Karpas-422 (cell line): ENCODE measurements at places on chromosomes 13 and 19. TPM values are rescaled to one million over a fixed set of nuclear protein-coding genes. Genes with fewer than 3 reads are reported as not detected.
A peak's percentile ranks its signal among the peaks of the same experiment; 100 is the strongest.

The FXYD5 gene
- total RNA-seq, result 89.3 and 134 TPM in 2 replicates

DNA sequence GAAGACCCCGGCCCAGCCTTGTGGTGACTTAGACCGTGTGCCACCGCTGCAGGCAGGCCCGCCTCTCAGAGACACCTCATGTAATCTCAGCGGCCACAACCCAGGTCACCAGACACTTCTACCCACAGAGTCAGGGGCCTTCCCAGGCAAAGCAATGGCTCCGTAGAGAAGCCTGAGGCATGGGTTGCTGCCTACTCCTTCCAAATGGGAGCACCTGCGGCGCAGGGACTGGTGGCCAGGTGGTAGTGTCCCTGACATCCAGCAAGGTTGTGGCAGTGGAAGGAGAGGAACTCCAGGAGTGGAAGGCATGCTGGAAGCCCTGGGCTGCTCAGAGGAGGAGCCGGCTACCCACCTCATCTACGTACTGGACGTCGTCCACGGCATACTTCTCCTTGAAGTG, 21.0 kb downstream of the PEPD start:
- no peak for DNase-seq

DNA sequence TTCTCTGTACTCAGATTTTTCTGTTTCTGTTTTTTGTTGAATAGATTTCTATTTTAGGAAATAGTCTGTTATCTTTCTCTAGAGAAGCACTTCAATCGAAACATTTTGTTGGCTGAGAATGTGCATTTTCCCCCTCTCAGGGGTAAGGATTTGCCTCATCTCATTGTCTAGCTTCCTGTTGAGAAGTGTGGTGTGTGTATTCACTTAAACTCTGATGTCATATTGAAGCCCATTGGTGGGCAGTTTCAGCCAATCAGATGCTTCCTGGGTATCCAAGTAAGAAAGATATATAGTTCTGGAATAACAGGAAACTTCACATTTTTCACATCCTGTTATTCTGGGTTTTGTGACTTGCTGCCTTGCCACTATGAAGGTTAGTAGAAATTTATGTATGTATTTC, 87.6 kb downstream of the ARHGEF7 start:
- DNase-seq, result peak; percentile 81

DNA sequence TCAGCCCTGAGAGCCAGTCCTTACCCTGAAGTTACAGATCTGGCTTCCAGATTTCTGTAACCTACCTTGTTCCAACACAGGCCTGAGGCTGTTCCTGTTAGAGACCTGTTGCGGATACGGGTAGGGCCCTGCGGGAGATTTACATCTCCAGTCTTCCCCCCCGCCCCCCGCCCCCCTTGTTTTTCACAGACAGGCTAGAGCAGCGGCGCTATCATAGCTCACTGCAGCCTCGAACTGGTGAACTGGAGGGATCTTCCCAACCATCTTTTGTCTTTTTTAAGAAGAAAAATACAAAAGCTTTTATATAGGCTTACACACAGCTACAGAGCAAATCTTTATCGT, 10.6 kb upstream of the CEACAM21 start:
- DNase-seq, result no peak

DNA sequence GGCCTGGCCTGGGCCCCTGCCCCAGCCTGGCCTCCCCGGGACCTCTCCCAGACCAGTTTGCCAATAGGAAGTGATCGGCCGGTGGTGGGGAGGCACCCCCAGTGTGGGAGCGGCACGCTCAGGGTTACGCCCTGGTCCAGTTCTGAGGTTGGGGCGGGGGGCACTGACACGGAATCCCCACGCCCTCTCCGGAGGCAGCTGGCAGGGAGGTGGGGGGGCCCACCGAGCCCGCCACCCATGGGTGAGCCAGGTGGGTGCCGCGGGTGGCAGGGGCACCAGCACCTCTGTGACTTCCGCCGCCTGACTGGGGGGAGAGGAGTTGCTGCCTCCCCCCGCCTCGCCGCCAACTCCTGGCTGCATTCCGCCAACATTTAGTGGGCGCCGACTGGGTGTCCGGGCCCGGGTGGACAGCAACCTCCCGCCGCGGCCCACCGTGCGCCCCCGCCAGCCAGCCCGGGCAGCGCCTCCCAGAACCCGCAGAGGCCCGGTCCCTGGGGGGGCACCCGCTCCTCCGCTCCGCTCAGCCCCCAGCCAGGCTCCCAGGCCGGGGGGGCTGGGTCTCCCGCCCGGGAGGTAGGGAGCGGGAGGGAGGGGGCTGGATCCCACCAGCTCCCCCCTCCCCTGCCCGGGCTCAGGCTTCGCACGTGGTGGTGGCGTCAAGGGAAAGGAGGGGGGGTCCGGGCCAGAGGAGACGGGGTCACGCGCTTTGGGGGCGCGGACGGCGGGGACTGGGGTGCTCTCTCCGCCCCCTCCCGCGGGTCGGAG, 2.0 kb downstream of the ZBTB7A start:
- peak; percentile 81 for DNase-seq

GRCh38 chr13:83214452-83214851, 667.8 kb downstream of the SLITRK1 start:
- DNase-seq, result no peak

The GRK1 gene
- not detected in 2 replicates for total RNA-seq

DNA sequence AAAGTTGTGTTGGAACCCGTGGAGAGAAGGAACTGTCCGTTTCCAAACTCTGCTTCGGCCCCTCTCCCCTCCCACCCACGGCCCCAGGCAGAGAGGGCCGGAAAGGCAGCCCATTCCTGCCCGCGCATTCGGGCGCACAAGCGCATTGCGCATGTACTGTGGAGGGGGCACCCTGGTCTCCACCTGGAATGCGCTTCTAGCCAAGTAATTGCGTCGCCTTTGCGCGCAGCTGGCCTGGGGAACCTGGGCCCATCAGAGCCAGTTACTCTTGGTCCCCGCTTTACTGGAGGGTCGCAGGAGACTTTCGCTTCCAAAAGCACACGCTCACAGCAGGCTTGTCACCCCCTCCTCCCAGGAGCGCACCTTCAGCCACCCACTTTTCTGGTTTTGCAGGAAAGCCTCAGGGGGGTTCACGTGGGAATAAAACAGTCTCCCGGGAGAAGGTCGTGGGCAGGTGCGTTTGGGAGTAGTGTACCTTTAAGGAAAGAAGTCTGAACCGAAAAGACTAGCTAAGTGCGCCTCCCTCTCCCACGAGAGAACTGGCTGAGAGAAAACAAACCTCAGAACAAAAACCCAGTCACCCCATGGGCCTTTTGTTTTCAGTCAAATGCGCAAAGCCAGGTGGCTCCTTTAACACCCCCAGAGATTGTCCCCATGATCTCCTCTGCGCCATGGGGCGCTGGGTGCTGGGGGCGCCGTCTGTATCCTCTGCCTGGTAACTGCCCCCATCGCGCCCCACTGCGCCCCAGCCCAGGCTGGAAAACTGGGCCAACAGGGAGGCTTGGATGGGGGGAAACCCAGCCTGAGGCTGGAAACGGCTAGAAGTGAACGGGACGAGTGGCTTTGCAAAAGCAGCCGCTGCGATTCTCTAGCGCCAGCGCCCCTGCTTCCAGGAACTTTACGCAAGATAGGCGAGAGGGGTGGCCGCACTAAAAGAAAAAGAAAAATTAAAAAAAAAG, 28.5 kb downstream of the GSX1 start:
- DNase-seq, result no peak

DNA sequence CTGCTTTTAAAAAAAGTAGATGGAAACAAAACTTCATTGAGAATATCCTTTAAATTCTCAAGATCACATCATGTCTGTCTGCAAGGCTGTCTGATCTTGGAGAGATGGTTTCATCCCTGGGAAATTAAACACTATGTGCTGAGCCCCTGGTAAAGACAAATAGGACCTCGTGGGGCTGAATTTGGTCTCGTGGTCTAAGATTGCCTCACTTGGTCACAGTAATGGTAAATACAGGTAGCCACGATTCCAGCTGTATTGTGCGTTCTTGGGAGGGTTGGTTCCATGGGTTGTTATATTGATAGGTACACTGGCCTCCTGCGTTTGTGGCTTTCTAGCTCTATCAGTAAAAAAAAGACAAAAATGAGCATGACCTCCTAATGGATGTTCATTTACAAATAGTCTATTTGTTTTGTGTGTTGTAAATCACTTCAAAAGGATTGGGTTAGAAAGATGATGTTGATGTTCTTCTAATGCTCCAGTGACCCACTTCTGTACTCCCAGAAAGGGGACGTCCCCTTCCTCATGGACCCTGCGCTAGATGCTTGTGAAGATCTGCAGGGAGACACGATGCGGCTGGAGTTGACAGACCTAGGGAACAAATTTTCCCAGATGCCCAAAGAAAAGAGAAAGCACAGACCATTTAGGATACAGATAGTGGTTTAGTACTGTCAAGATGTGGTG, 1.8 kb downstream of the CEBPG start:
- DNase-seq, result no peak

The DLEU7 gene
- total RNA-seq, result not detected in 2 replicates

DNA sequence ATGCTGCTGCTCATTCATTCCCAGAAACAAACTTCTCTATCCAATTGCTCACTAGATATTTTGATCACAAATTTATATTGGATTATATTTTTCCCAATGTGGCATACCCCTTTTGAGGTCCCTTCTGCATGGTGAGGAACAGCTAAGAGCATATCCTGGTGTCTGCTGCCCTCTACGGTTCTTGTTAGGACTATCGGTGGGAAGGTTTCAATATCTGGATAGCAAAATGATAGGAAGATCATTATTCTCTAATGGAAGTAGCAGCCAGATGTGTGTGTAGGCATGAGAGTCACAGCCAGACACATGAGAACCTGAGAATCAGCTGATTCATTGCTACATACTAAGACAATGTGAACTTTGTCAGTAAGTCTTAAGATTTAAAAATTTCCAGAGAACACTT, 1422.4 kb upstream of the MIR17HG start:
- peak; percentile 50 for DNase-seq

GRCh38 chr13:79900356-79900755, 419.4 kb downstream of the NDFIP2 start:
- DNase-seq, result no peak

GRCh38 chr13:64591971-64592370, 2638.2 kb downstream of the PCDH9 start:
- no peak for DNase-seq

- DNase-seq, result no peak
Observed at GRCh38 chr13:51240958-51241357, 18.8 kb downstream of the FAM124A start.

DNA sequence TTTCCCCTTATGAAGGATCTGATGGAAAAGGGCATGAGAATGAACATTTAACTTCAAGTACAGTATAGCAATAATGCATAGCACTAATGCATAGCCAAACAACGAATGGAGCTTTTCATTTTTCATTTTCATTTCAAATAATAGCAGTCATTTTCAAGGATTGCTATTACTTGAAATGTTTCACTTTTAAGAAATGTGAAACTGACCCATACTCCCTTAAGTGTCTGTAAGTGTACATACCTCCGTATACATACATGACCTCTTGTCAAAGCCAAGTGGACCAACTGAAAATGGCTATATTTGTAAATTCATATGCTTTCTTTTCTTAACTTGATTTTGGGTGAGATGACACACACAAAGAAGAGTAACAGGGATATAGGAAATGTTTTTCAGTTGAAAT, 3.8 kb downstream of the RAP2A start:
- DNase-seq, result no peak

The DNAAF3 gene
- total RNA-seq, result 2.5 and 4.2 TPM in 2 replicates

The ZNF823 gene
- total RNA-seq, result 5.9 and 8.8 TPM in 2 replicates

GRCh38 chr13:49865218-49865617, 70.9 kb downstream of the SPRYD7 start:
- DNase-seq, result no peak

GRCh38 chr13:51222037-51222685, at the start of gene FAM124A:
Gene FAM124A, plus strand, starts transcription at chr13:51222398. Its CDS starts 104 bp downstream, at chr13:51222502.
- DNase-seq, result no peak

GRCh38 chr19:9309139-9309973, at the start of gene ZNF699:
Gene ZNF699, minus strand, starts transcription at chr19:9309838. Its CDS starts 4,719 bp downstream, at chr19:9305119.
- peak; percentile 100 for DNase-seq

The SBNO2 gene
- total RNA-seq, result 7.9 and 17.1 TPM in 2 replicates

DNA sequence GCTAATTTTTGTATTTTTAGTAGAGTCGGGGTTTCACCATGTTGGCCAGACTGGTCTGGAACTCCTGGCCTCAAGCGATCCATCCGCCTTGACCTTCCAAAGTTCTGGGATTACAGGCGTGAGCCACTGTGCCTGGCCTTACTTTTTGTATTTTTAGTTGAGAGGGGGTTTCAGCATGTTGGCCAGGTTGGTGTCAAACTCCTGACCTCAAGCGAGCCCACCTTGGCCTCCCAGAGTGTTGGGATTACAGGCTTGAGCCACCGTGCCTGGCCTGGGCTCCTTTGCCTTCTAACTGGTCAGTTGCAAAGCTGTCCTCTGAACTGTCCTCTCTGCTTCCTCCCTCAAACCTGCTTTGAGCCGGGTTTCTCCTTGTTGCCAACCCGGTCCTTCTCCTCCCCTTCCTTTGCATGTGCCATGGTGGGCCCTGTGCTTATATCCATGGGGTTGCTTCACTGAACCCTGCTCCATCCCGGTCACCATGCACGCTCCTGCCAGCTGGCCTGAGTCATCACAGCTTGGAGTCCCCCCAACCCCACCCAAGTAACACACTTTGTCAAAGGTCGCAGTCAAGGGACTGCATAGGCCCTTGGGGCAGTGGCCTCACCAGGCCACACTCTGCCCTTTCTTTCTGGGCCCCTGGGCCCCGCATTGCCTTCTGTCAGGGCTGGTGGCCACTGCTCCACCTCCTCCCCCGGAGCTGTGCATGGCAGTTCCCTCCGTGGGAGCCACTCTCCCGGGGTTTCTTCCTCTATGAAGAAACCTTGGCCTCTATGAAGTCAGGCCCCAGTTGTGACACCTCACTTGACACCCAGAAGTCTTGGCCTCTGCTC, 21.2 kb downstream of the WTIP start:
- no peak for DNase-seq

DNA sequence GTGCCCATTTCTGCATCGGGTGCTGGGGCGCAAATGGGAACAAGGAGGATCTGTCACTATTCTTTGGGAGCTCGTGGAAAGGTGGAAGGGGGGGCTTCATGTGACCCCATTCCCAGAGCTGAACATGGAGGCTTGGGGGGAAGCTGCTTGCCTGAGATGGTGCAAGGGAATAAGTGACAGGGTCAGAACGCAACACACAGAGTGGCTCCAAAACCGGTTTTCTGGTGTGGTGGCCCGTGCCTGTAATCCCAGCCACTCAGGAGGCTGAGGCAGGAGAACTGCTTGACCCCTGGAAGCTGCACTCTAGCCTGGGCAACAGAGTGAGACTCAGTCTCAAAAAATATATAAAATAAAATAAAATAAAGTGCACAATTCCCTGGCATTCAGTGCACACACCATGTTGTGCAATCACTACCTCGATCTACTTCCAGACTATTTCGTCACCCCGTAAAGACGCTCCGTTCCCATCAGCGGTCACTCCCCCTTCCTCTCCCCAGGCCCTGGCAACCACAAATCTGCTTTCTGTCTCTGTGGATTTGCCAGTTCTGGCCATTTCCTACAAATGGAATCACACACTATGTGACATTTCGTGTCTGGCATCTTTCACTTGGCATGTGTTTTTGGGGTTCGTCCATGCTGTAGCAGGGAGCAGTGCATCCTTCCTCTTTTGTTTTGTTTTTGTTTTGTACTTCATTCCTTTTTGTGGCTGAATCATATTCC, 18.2 kb upstream of the COMP start:
- no peak for DNase-seq
